ENCODE measurements at places on chromosomes 7 and 10. TPM values are rescaled to one million over a fixed set of nuclear protein-coding genes. Genes with fewer than 3 reads are reported as not detected.

DNA sequence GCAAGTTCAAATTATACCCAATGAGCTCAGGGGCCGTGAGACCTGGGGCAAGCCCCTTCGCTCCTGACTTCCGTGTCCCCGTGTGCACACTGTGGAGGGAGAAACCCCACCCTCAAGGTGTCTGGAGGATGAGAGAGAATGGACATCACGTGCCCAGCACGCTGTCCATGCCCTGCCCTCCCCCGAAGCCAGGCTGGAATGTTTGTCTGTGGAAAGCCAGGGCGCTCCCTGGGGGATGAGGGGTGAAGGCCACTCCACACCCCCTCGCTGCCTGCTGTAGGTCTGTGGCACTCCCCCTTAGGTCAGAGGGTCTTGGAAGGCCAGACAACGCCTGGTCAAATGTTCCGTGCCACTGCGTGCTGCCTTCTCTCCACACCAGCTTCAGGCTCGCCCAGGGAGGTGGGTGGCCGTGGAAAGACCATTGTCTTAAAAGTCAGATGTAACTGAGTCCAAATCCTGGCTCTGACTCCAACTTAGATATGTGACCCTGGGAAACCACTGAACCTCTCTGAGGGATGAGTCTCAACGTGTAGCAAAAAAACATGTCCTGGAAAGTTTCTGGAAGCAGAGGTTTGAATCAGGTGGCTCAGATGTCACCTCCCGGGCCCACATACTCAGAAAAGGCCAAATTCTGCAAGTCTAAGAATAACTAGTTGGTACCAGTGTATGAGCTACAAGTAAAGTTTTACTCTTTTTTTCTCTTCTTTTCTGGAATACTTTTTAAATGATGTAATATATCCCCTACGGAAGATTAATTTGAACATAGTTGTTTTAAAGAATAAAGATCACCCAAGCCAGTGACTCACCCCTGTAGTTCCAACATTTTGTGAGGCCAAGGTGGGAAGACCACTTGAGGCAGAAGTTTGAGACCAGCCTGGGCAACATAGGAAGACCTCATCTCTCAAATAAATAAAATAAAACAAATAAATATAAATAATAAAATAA lies 24.9 kb downstream of the RCC1L start:
- DNase-seq: no peak

DNA sequence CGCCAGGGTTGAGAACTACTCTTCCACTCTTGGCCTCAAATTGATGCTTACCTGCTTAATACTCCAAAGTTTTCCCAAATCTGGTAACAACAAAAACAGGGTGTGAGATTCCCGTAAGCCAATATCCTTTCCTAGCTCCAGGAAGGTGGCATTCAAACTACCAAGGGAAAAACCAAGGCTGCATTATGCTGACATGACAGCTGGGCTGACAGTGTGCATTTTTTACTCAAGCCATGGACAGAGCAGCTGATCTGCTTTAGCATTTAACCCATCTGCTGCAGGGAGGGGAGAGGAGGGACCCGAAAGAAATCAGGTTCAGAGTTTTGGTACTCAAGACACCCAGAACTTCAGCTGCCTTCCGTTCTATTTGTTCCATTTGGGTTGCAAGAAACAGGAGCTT lies 49.8 kb upstream of the RAPGEF5 start:
- no peak for DNase-seq

- DNase-seq: no peak
Observed at GRCh38 chr7:39827571-39827970, 122.5 kb upstream of the CDK13 start.

DNA sequence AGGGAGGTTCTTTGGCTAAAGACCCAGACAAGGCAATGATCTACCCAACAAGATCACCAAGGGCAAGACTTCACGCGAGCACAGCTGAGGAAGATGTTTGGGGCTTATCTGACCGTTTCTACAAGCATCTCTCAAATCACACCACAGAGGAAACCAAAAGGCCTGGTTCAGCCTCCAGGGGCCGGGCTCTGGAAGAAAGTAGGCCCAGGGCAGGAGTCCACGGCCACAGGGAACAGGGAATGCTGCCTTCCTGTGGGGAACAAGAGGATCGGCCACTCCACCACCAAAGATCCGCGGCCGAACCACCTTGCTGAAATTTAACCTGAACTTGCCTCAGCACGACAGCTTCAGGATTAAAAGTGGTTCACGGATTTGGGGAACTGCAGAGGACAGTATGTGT lies 332.5 kb downstream of the PTPRN2 start:
- DNase-seq: no peak

DNA sequence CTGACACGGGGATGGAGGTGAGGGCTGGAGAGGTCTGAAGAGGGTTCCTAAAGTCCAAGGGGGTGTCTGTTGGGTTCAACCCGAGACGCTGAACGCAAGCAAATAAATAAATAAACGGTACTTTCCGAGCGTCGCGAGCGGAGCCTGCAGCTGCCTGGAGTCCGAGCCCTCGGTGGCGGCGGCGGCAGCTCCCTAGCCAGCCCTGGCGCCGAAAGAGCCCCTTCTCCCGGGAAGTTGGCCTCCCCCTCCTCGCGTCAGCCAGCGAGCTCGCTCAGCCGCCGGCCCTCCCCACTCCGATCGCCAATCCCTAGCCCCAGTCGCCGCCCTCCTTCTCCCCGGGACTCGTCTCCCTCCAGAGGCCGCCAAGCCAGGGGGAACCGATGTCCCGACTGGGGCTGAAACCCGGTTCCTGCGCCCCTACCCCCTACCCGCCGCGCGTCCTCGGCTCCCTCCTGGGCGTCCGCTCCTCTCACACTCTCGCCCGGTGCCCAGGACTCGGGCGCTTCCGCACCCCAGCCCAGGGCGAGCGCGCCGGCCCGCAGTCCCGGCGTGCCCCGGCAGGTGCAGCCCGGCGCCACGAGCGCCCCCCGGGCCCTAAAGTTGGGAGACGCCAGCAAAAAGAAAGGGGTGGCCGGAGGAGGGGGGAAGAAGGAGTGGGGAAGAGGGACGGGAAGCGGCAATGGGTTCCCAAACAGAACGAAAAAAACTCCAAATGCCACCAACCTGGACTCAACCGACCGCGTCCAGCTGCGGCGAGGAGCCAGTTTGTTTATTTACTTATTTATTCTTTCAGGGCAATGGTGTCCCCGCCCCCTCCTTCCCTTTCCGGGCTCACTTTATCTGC lies at the start of gene GFRA1:
TSS of gene GFRA1 (minus strand) at position 767 of the 844 bp plus-strand sequence. CDS start 1,177 bp downstream, outside the sequence.
- DNase-seq: no peak

- DNase-seq: peak; percentile 64
Observed at GRCh38 chr7:26078437-26079336, 73.3 kb upstream of the NFE2L3 start.

DNA sequence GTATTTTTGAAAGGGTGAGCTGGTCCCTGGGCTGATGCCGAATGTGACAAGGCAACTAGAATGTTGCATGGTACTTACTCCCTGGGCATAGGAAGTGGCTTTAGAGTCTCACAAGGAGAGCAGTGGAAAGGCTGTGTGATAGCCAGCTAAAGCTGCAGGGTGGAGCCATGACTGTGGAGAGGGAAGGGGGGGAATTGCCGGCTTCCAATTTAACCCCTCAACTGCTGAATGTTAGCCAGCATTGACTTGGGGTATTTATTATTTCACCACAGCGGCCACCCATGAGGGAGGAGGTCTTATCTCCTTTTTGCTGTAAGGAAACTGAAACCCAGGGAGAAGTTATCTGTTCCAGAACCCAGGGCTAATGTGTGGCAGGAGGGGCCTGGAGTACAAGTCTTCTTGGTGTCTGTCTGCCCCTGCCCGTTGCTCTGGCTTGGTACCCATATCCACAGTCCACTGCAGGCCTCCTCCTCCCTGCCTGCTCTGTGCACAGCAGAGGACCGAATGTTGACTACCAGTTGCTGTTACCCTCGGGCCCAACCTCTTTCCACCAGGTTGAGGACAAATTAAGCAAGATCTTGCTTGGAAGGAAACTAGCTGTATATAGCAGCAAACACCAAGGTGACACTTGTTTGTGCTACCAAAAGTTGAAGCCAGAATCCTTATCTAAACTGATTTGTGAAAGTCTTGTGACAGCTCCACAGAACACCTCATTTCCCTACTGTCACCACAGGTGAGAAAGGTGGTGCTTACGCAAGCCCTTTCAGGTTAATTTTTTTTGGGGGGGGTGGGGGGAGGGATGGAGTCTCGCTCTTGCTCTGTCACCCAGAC lies 37.6 kb downstream of the WBP1L start:
- DNase-seq: no peak

DNA sequence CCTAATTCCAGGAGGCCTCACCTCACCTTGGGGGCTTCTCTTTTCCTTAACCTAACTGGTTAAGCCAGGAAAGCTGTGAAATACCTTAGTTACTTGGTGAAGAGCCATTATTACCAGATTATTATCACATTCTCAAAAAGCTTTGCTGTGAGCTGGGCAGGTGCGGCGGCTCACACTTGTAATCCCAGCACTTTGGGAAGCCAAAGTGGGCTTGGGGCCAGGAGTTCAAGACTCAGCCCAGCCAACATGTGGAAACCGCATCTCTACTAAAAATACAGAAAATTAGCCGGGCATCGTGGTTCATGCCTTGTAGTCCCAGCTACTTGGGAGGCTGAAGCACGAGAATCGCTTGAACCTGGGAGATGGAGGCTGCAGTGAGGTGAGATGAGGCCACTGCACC lies 102.4 kb upstream of the KLF6 start:
- peak; percentile 4 for DNase-seq

DNA sequence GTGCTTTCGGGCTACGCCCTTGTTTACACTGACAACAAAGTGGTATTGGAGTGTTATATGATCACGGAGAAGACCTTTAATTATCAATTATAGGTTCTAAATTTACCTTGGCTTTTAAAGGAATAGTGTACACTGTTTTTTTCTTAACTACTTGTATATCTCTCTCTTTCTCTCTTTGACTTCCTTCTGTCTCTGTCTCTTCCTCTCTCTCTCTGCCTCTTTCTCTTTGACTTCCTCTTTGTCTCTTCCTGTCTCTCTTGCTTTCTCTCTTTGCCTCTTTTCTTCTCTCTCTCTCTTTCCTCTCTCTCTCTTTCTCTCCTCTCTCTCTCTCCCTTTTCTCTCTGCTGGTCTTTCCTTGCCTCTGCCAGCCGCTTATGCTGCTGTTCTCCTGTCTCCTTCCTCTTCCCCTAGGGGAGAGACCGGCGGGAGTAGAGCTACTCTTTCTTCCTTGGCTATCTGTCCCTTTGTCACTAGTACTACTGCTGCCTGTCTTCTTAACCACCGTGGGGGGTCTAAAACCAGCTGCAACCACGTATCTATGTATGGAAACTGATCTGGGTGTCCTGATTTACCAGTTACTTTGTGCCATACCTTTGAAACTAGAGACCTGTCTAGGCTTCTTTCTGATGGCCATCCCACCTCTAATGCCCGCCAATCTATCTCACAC lies 36.9 kb upstream of the GSDME start:
- no peak for DNase-seq

DNA sequence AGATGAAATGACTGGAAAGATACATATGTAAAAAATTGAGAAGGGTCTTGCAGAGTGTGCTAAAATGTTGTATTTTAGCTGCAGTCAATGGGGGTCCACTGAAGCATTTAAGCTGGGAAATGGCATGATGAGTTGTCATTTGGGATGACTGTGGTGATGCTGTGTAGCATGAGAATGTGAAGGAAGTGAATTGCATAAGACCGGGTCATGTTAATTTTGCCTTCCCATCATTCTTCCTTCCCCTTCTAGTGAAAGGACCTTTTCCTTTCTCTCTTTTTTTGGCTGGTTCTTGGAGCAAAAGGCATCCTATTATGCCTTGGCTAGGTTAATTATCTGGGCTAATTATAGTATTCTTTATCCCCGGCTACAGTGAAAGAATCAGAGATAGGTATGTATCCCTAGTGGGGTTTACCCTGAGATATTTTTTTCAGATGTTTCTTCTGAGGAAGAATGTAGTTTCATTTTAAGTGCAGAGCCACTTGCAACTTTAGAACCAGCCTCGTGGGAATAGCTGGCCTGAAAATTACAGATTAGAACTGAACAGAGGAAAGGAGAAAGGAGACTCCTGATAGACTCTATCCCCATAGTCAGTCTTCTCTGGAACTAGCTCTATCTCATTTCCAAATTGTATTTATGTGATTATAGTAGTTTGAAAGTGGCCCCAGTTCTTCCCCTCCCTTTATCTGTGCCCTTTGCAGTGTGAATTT lies 93.6 kb downstream of the HGF start:
- no peak for DNase-seq

- peak; percentile 77 for DNase-seq
Observed at GRCh38 chr7:44639671-44640321, 33.4 kb downstream of the OGDH start.

DNA sequence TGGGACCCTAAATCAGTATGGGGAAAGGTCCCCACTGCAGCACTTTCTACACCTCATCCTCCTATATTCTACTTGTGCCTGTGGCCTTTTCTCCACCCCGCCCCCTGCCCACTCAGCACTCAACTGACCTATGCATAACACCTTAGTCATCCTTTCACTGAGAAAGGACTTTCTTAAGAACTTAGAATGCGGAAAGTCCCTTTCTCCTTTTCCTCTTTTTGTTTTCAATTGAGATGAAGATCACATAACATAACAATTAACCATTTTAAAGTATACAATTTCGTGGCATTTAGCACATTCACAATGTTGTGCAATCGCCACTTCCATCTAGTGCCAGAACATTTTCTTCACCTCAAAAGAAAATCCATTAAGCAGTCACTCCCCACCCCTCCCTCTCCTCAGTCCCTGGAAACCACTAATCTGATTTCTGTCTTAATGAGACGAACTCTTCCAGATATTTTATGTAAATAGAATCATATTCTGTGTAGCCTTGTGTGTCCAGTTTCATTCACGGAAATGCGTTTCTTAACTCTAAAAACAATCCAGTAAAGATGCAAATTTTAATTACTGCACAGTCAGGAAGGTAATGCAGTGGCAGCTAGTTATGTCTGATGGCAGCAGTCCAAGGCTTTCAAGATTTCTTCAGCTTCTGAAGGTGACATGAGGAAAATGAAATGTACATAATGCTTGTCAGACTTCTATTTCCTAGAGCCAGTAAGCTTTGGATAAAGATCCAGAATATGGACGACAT lies 41.7 kb downstream of the FAS start:
- no peak for DNase-seq

DNA sequence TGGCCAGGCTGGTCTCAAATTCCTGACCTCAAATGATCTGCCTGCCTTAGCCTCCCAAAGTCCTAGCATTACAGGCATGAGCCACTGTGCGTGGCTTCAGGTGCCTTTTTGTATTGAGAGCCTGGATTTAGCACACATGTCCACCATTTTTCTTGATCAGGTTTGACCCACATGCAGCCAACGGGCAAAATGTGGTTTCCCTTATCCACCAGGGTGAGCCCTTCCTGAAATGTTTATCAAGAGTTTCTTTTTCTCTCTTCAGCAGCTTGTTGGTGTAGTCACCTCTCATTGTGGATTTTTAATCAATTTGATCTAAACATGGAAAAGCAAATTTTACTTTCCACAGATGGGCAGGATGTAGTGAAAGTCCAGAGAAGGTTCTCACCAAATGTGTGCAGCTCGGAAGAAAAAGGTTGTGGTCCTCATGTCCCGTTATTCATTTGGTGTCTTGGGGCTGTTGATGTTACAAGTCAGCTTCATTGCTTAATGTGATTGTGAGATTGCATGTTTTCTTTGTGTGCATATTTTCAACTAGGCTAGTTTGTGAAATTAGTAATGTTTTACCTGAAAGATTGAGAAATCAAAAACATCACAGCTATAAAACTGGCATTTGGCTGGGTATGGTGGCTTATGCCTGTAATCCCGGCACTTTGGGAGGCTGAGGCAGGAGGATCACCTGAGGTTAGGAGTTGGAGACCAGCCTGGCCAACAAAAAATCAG lies 28.9 kb downstream of the GUSB start:
- DNase-seq: no peak

The NEUROG3 gene
- total RNA-seq: not detected

The UCMA gene
- total RNA-seq: not detected

The POLL gene
- 87.8 TPM for total RNA-seq

The NAT16 gene
- total RNA-seq: not detected

The MMP21 gene
- total RNA-seq: not detected

The BEND7 gene
- 1.8 TPM for total RNA-seq

The HOGA1 gene
- 8.0 TPM for total RNA-seq

The GPER1 gene
- 1.4 TPM for total RNA-seq

The ADAM12 gene
- total RNA-seq: not detected

Data from G401 (cell line).